ENCODE measurements at places on chromosomes 13 and 19.

GRCh38 chr13:111066544-111066943 is 48.6 kb upstream of the ARHGEF7 start:
- no peak for DNase-seq

GRCh38 chr19:34732612-34733211 is 1.3 kb upstream of the ZNF181 start:
- DNase-seq: no peak

DNA sequence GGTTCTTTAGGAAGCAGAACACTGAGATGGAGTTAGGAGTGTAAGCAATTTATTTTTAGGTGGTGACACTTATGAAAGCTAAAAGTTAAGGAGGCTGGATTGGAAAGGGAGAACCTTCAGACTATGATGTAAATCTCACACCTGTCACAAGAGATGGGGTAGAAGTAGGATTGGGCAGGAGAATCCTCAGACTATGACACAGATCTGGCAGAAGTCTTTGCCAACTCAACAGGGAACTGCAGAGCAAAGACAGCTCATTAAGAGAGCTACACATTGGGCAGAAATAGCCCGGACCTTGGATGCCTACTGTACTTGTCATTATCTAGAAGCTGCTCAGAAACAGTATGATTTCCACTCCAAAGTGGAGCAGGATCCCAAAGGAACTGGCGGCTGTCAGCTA is 134.4 kb downstream of the DNAJC15 start:
- peak; percentile 50 for DNase-seq

- DNase-seq: peak; percentile 76
Measured at GRCh38 chr13:21061029-21061763, at the start of gene LATS2. Gene LATS2 (minus strand): TSS chr13:21061586. CDS start chr13:21046026, 15,560 bp downstream.

DNA sequence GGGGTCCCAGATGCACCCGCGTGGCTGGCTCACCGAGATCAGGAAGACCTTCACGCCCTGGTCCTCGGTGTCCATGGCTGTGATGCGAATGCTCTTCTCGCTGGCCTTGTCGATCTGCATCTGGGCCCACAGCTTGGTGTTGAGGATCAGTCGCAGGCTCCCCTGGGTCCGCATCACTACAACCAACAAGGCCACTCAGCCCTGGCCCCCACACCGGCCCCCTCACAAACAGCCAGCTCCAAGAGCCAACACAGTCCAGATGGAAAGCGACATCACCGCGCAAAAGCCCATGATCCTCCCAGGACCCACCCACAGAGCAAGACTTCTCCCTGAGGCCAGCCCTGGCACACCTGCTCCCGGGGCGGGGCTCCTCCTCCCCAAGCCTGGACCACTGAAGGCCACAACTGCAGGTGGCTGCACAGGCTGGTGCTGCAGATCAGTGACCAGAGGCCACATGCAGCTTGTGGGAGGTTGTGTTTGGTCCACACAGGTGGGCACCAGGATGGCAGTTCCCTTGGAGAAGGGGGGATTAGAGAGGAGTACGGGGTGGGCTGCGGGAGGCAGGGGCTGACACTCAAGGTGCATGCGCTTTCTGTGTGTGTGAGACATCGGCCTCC is 4.5 kb downstream of the CAPS start:
- no peak for DNase-seq

GRCh38 chr13:109246001-109246400 is 540.4 kb downstream of the IRS2 start:
- DNase-seq: no peak

- DNase-seq: no peak
Measured at GRCh38 chr13:71979616-71980015, 112.6 kb upstream of the DACH1 start.

DNA sequence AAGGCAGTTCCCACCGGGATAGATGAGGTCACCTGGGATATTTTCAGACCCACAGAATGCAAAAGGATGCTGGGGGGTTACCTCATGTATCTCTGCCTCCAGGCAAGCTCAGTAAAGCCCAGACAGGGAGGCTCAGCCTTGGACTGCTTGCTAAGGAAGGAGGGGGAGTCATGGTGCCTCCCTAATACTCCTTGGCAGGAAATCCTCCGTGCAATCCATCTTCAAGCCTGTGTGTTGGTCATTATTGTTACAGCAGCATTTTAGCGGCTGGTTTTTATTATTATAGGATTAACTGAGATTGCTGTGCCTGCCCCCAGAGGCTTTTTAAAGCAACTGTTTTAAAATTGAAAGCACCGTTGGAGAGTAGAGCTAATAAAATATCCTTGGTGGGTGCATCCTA is 188.5 kb upstream of the UBL3 start:
- DNase-seq: no peak

- no peak for DNase-seq
Measured at GRCh38 chr19:9014803-9015202, 4.6 kb upstream of the MUC16 start.

- no peak for DNase-seq
Measured at GRCh38 chr13:98972627-98973026, 5.2 kb downstream of the DOCK9 start.

- no peak for DNase-seq
Measured at GRCh38 chr13:42707048-42707447, 74.3 kb upstream of the FAM216B start.

- no peak for DNase-seq
Measured at GRCh38 chr19:10677751-10678150, 23.5 kb upstream of the QTRT1 start.

GRCh38 chr19:6007866-6008265 is 29.9 kb upstream of the RANBP3 start:
- DNase-seq: no peak

DNA sequence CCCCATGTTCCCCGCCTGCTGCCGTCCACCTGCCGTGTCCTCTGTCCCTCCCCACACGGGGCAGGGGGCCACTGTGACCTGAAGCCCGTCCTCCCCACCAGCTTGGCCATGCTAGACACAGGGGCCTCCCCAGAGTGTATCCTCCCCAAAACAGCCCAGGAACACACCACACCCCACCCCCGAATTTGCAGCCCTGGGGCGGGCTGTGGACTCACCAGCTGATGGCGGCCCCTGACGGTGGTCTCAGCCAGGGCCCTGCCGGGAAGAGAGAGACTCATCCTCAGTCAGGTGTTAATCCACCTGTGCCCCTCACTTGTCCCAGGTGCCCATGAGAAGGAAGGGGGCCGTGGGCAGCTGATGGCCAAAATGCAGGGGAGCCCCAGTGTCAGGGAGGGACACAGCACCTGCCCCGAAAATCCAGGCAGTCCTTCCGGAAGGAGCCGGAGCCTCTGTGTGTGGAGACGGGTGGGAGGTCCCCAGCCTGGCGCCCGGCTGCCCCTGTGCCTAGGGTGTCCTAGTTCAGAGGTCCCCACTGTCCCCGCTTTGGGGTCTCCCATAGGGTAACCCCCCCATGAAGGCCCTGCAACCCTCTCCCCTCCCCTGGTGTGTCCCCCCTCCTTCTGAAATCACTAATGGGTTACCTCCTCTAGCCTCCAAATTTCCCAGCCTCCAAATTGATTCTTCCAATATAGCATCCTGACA is 39.3 kb upstream of the TCF3 start:
- no peak for DNase-seq

- DNase-seq: no peak
Measured at GRCh38 chr19:33524024-33524664, 2.6 kb upstream of the PEPD start.

- no peak for DNase-seq
Measured at GRCh38 chr19:52492994-52493470, 34.4 kb upstream of the ZNF808 start.

GRCh38 chr13:89721216-89721615 is 1626.3 kb upstream of the MIR17HG start:
- DNase-seq: no peak

DNA sequence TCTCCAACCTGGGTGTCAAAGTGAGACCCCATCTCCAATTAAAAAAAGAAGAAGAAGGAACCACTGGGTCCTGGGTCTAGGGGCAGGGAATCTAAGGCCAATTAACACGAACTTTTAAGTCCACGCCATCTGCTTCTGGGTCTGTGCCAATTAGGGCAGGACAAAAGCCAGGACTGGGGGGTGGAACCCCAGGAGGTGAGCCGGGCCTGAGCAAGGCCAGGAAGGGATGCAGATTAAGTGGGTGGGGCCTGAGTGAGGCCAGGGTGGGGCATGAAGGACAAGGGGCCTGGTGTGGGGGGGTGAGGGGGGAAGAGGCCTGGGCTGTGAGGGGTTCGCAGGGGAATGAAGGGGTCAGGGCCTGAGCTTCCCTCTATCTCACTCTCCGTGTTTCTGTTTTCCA is 26.3 kb upstream of the ZNF83 start:
- DNase-seq: no peak

DNA sequence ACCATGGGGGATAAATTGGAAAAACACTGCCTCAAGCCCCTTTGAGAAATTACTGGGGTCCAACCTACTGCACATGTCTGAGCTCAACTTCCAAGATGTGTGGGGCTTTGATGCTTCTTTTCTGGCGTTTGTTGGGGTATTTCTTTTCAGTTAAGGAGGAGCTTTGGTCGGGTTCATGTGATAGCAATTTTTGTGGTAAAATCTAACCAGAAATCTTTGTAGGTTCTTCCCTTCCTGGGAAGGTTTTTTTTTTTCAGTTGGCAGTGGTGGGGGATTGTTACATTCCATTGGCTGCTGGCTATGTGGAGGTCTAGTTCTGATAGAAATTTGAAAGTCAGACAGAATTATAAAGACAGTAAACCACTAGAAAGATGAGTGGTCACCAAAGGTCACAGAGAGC is 327.8 kb downstream of the ATP8A2 start:
- DNase-seq: no peak

DNA sequence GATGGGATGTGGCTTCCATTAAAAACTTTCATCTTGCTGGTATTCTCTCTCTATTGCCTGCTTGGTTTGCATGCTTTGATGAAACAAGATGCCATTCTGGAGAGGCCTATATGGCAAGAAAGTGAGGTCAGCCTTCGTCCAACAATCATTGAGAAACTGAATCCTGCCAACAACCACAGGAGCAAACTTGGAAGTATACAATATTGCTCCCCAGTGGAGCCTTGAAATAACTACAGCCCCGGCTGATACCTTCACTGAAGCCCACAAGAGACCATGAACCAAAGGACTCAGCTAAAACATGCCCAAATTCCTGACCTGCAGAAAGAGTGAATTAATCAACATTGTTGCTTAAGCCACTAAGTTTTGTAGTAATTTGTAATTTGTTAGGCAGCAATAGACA is 82.5 kb upstream of the FGF14 start:
- no peak for DNase-seq

GRCh38 chr19:3782903-3783302 is 3.3 kb downstream of the MATK start:
- DNase-seq: no peak

DNA sequence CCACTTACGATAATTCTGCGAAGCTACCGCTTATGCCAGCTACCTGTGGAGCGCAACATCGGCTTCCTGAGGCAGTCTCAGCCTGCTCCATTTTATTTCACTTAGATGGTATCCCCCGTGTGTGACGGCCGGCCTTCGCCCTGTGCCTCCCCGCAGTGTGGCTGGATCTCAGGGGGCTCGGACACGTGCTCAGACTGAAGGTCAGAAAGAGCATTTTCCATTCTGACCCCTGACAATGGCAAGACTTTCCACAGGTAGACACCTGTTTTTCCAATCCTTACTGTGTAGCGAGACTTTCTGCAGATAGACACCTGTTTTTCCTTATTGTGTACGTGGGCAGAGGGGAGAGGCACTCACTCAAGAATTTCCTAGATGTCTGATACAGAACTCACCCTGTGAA is 52.7 kb downstream of the ATP11A start:
- DNase-seq: no peak

DNA sequence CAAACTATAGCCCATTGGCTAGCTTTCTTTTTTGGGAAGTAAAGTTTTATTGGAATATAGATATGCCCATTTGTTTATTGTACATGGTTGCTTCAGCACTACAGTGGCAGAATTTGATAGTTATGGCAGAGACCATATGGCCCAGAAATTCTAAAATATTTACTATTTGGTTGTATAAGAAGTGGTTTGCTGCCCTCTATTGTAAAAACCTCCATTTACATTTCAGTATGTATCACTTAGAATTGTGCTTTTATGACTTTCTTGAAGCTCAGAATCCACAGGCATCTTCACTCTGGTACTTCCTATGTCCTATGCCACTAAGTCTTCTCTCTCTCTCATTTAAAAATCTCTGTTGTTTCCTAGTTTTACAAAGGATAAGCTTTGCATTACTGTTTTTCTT is 37.7 kb downstream of the DLEU7 start:
- no peak for DNase-seq

DNA sequence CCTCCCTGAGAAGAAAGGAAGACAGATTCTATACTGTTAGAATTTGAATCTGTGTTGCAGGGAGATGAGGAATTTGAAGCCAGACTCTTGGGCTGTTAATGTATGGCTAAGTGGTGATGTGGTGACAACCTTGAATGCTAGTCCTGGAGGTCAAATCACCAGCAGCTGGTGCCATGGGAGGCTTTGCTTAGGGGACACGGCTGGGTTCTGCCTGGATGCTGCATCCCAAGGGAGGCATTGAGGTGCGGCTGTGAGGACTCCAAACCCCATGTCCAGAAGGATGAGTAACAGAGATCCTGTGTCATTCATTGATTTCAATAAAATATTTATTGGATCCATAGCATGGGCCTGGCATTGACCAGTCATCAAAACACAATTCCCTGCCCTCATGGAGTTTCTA is 42.3 kb downstream of the RFX2 start:
- DNase-seq: no peak

DNA sequence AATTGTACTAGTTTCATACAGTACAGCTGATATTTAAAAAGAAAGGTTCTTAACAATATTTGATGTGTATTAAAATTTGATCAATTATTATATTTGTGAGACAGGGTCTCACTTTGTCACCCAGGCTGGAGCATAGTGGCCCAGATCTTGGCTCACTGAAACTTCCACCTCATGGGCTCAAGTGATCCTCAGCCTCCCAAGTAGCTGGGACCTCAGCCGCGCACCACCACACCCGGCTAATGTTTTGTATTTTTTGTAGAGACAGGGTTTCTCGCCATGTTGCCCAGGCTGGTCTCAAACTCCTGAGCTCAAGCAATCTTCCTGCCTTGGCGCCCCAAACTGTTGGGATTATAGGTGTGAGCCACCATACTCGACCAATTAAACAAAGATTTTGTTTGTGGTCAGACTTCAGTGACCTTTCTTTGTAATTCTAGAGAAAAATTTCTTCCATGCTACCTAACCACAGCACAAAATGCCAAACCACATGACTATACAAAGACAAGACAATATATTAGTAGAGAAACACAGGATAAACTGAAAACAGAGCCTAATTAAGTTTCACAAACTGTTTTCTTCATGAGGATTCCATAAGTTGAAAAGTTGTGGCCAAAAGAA is 59.6 kb downstream of the RBM26 start:
- no peak for DNase-seq

- DNase-seq: no peak
Measured at GRCh38 chr19:29075149-29075548, 137.8 kb downstream of the UQCRFS1 start.

DNA sequence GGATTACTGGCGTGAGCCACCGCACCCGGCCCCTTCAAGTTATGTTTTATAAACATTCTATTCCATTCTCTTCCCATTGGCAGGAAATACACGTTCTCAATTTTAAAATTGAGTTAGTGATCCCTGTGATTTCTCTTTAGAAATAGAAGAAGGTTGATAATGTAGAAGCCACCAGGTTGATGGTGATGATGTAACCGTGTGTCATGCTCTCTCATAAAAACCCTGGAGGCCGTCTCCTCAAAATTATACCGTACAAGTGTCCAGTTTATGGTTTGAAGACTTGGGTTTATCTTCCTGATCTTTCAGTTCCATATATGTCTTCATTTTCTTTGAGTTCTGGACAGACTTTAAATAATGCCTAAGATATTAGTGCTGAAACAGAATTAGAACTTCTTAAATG is 32.2 kb downstream of the COG3 start:
- no peak for DNase-seq

GRCh38 chr19:48665786-48666185 is 7.0 kb downstream of the NTN5 start:
- DNase-seq: no peak
